IPS DF 19.7 (cell line): ENCODE measurements at places on chromosomes 16 and 17.
A peak's percentile ranks its signal among the peaks of the same experiment; 100 is the strongest.

DNA sequence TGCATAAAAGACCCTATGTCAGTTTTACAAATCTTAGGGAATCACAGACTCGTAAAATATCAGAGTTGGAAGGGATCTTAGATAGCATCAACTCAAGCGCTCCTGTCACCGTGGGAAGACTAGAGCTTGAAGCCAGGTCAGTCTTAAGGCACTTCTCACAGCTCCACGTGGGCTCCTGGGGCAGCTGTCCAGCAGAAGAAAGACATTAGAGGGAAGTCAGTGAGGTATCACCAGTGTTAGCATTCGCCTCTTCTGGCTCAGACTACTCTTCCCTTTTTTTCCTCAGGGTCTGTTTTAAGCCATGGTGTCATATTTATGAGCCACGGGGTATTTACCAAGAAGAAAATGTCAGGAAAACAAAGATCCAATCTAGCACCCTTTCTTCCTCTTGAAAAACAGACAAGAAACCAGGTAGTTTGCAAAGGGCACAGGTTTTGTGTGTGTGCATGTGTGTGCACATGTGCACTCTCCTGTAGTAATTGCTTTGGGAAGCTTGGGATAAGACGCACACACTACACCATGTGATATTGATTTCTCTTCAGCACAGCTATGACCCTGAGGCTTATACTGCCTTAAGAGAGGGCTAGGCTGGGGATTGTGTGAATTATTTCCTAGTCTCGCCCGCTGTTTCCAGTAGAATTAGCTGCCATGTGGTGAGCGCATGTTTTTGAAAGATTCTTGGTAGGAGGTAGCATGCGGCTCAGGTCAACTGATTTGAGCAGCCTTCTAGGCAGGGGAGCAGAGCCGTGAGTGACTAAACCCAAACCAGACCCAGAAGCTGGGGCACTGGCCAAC, 61.0 kb upstream of the ELAC2 start:
- no peak for DNase-seq

- no peak for DNase-seq
Measured at GRCh38 chr17:8888704-8889302, 21.3 kb upstream of the PIK3R6 start.

GRCh38 chr17:3845291-3845620, 790 bp downstream of the NCBP3 start:
- DNase-seq, result no peak

GRCh38 chr17:62668091-62668804, 40.8 kb downstream of the MRC2 start:
- DNase-seq, result no peak

DNA sequence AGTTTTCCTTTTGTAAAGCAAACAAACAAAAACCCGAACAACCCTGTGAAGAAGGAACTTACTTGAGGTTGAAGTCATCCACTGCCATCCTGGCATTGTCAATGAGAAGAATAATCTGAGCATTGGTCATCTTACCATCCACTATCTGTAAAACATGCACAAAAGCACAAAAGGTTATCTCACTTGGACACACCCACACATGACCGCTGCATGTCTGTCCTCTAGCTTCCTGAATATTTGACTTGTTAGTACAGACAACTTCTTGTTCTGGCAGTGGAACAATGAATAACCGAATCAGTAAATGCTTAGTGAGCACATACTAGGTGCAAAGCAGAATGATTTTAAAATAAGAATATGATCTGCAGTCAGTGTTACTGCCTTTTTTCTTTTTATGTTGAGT, 6.1 kb downstream of the KRT23 start:
- no peak for DNase-seq

DNA sequence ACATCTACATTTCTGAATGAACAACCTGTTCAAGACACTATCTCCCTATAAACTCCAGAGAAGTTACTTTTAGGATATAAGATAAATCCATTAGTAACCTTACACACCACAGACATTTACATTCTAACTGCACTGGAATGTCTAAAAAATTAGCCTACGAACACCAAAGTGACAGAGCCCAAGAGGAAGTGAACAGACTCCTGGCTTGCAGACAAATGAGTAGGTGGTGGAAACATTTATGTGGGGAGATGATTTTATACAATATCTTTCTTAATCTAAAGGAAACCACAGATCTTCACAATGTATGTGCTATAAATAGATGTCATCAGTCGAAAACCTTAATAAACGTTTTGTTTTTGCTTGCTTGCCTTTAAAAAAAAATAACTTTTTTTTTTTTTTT, 18.8 kb downstream of the ZNF652 start:
- no peak for DNase-seq

DNA sequence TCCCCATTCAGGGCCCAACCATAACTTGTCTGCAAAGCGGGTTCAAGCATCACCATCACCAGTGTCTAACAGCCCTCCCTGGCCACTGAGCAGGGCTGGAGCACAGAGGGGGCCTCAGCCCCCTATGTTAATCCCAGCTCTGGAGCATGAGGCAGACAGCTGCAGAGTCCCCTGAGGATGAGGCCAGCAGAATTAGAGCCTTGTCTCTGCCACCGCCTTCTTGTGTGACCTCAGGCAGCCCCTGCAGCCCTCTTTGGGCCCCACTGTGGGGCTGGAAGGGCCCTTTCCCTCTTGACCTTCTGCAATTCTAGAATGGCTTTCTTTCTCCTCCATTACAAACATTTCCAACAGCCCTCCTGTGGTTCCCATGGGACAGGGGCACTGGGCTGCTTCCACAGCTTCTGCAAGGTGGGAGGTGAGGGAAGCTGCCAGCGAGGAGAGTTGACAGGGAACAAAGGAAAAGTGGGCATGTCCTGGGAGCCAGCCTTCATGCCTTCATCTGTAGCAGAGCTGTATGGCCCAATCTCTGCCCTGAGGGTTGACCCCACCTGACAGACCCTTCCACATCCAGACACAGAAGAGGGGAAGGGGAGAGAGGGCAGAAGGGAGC, 65.7 kb downstream of the TMEM132E start:
- DNase-seq, result no peak

DNA sequence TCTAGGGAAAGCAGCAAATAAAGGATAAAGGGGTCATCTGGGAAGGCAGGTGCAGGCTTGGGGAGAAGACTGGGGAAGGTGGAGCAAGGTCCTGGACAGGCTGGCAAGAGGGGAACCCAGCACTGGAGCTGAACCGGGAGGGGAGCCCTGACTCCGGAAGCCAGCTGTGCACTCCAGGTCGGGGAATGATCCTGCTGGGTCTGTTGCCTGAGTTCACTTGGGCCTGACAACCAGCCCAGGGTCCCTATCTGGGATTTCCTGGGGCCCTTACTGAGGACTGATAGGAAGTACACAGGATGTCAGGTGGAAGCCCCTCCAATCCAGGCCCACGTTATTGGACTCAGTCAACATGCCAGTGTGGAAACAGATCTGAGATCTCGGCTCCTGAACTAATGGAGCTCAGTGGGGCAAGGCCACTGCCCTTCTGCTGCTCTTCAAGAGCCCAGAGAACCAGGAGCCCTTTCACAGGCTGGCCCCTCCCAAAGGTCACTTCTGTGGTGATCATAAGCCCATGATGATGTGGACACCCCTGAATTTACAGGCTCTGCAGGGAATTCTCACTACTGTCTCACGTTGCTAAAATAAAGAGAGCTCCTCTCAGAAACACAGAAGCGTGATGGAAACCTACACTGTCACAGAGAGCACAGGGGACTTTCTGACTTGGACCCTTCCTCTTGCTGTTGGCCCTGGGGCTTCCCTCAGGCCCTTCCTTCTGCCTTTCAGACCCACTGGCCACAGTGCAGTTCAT, 19.9 kb upstream of the PITPNM3 start:
- DNase-seq, result no peak

GRCh38 chr16:1929105-1929504, 10.9 kb upstream of the HS3ST6 start:
- no peak for DNase-seq

GRCh38 chr17:69874175-69874670, 200.8 kb upstream of the KCNJ16 start:
- no peak for DNase-seq

DNA sequence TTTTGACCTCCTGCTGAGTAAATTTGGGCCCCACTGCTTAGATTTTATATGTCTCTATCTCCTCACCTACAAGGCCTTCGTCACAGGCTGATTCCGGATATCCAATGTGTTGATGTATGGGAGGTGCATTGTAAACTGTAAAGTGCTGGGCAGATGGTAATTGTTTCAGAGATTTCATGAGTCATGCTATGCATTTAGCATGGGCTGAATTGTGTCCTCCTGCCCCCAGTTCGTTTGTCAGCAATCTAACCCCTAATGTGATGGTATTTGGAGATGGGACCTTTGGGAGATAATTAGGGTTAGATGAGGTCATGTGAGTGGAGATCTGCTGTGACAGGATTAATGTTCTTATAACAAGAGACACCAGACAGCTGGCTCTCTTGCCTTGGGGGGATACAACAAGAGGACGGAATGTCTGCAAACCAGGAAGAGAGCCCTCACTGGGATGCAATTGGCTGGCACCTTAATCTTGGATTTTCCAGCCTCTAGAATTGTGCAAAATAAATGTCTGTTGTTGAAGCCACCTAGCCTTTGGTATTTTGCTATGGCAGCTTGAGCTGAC, 101.8 kb upstream of the NLRP1 start:
- no peak for DNase-seq

DNA sequence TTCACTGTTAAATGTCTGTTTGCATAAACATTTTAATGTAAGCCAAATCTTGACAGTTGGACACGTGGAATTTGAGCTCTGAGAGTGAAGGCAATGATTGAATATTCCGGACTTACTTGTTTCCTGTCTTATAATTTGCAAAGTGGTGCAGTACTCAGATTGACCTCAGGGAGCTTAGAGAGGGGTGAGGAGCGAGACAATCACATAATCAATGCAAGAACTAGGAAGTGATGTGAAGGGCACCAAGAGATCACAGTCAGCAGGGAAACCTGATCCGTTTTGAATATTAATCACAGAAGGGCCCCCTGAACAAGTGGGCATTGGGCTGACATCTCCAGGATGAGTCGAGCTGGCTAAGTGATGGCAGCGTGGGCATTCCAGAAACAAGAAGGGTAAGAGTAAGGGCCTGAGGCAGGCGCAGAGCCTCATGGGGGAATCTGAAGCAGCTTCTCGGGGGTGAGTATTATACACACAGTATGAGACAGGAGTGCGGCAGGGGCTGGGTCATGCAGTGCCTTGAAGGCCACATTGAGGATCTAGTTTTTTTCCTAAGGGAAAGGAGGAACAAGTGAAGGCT, 26.1 kb downstream of the TEX2 start:
- DNase-seq, result peak; percentile 20

DNA sequence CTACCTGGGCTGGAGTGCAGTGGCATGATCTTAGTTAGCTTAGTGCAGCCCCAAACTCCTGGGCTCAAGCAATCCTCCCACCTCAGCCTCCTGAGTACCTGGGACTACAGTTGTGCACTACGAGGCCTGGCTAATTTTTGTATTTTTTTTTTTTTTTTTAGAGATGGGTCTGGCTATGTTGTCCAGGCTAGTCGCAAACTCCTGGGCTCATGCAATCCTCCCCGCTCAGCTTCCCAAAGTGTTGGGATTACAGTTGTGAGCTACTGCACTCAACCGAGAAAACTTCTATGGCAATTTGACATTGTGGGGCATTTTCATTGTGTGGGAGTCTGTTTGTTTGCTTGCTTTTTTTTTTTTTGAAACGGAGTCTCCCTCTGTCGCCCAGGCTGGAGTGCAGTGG, 30.0 kb downstream of the CRISPLD2 start:
- DNase-seq, result no peak

- no peak for DNase-seq
Measured at GRCh38 chr17:61411011-61411260, 11.3 kb downstream of the TBX2 start.

GRCh38 chr17:72481572-72481971, 360.8 kb downstream of the SOX9 start:
- DNase-seq, result no peak

- no peak for DNase-seq
Measured at GRCh38 chr16:85974428-85975375, 75.7 kb downstream of the IRF8 start.

- DNase-seq, result no peak
Measured at GRCh38 chr16:1378804-1379303, 27.1 kb downstream of the GNPTG start.

GRCh38 chr16:2838928-2839327, 8.8 kb downstream of the ZG16B start:
- DNase-seq, result peak; percentile 56

DNA sequence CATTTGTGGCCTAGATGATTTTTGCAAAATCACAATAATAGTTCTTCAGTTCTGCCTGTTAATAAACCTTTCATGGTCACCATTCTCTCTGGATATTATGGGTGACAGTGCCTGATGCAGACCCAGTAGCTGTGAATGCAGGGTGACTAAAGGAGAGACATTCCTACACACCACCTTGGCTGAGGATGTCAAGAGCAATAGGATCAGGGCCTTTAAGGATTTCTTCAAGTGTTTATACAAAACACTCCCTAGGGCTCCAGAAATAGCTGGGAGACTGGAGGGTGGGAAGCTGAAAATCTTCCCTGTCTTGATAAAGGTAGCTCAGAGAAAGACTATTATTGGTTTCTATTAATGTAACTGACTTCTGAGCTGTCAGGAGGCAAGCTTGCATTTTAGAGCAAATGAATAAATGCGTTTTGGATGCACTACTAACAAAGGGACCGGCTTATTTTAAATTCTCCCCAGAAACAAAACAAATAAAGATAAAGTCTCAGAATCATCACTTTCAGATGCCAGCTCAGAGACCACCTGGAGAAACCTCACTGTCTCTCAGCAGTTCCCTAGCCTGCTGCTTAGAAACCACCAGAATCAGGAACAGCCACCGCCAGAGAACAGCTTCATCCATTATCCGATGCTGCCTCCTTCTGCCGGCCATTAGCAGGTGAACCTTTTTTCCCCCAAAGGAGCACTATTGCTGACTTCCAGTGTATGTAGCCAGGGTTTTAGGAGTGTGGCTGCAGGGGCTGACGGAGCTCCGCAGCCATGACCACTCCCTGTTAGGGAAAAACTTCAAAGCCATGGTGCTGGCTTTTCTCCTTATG, 171.4 kb upstream of the DYNLRB2 start:
- DNase-seq, result peak; percentile 30

DNA sequence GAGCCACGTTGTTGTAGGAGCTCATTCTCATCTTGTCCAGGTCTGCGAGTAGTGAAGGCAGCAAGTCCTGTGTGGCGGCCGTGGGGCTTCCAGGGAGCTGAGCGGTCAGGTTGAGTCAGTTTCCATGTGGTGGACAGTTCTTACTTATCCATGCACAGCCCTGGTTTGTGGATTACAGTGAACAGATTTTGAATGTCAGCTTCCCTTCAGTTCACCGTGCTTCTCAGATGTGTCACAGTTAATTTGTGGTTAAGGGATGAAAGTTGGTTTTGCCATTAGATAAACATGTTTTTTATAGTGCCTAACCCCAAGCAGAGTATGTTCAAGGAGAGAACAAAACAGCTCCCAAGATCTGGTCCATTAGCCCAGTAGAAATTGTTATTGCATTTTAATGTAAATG, 103.1 kb downstream of the RPTOR start:
- no peak for DNase-seq

GRCh38 chr17:49197346-49197998, 12.9 kb downstream of the GNGT2 start:
- no peak for DNase-seq

- no peak for DNase-seq
Measured at GRCh38 chr17:31386542-31387075, 4.9 kb upstream of the RAB11FIP4 start.
